NB4 (cell line): ENCODE measurements at places on chromosomes 4 and X.
A peak's percentile ranks its signal among the peaks of the same experiment; 100 is the strongest.

DNA sequence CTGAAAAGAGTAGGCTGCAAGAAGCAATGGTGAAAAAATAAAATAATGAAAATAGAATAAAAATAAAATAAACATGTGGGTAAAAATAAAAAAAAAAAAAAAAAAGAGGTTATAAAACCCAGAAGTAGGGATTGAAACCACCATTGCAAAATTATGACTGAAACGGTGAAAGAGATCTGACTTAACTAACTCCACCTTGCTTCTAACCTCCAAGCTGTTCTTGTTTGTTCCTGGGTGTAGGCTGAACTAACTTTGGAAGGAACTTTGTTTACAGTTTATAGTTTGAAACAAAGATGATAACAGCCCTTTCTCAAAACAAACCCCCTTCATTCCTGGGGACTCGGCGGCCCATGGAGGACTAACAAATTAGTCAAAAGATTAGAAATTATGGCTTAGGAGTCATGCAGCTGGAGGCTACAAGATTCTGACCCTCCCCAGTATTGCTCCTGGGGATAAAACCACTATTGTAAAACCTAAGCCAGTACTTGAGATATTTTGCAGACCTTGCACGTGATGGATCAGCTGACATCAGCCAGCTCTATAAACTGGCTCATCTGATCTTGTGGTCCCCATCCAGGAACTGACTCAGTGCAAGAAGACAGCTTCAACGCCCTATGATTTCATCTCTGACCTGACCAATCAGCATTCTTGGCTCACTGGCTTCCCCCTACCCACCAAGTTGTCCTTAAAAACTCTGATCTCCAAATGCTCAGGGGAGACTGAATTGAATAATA lies 30.4 kb downstream of the DDX60L start:
- DNase-seq: peak; percentile 35

DNA sequence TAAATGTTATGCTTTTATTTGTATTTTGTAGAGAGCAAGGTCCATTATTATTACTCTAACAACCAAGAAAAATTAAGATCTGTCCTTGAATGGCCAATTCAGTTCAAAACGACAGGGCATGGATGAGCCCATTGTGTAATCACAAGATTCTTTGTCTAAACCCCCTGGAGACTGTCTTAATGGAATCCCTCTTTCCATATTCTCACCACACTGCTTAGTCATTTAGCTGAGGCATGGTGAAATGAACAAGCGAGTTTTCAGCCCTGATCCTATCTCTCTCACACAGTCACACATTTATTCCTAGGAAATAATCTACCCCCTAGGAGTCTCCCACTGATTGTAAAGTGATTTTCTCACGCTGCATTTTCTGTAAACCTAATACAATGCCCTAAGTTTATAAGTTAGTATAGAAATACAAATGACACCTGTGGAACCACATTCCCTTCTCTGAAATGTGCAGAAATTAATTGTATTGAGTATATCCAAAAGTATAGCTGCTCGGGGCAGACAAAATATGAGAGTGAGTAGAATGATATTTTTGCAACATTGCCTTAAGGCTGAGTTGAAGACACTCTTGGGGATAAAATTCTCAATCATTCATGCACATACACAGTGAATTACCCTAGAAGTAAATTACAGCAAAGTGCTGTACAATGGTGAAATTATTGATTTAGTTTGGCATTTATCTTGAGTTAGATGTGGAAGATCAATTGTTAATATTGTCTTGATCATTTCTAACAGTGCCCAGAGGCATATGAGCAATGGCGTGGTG lies 119.7 kb upstream of the PCDH7 start:
- peak; percentile 70 for DNase-seq

DNA sequence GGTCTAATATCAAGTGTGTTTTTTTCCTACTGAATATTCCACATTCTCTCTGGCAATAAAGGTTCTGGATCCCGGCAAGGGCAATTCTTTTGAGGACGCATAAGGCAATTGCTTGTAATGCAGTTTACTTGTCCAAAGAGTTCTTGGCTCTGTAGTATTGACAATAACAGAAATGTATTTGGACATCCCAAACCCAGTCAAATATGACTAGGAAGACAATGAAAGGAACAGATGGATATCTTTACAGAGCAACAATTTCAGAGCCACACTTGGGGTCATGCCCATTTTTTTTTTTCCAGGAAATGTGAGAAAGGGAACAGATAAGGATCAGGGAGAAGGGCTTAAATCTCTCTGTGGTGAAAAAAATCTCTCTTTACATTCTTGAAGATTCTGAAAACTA lies 12.2 kb downstream of the GK2 start:
- no peak for DNase-seq

DNA sequence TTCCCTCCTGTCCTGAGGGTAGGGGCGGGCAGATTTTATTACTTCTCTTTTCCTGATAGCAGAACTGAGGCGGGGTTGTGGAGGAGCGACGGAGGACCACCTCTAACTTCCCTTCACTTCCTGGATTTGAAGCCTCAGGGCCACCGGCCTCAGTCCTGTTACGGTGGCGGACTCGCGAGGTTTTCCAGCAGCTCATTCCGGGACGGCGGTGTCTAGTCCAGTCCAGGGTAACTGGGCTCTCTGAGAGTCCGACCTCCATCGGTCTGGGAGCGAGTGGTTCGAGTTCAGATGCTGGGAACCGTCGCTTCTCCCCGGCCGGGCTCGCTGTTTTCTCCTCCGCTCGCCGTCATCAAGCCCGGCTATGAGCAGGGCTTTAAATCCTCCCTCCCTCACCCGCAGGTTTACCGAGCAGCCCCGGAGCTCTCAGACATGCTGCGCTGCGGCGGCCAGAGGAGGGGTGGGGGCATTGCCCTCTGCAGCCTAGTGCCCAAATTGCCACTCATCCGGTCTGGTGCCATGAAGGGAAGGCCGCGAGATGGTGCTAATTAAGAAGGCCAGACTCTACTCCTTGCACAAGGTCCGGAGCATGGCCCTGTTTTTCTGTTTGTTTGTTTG lies 23.3 kb downstream of the HAND2 start:
- DNase-seq: peak; percentile 25

DNA sequence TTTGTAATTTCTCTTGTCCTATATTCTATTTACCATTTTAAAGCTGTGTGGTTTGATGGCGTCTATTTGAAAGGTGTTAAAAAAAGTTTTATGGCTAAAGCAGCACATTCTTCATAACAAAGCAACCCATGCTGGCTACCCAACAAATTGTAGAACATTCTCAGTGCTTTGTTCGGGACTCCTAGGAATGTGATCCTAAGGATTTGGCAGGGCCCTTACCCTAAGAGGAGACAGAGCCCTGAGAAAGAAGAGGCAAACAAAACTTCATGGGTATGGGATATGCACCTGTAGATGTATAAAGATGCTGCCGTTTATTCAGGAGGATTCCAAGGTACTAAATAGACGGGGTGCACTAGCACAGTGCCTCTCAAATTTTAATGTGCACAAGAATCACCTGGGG lies 370.8 kb upstream of the DIPK2B start:
- DNase-seq: no peak
